Astrocyte of the spinal cord (primary cell): ENCODE measurements at places on chromosomes 3 and 15.

DNA sequence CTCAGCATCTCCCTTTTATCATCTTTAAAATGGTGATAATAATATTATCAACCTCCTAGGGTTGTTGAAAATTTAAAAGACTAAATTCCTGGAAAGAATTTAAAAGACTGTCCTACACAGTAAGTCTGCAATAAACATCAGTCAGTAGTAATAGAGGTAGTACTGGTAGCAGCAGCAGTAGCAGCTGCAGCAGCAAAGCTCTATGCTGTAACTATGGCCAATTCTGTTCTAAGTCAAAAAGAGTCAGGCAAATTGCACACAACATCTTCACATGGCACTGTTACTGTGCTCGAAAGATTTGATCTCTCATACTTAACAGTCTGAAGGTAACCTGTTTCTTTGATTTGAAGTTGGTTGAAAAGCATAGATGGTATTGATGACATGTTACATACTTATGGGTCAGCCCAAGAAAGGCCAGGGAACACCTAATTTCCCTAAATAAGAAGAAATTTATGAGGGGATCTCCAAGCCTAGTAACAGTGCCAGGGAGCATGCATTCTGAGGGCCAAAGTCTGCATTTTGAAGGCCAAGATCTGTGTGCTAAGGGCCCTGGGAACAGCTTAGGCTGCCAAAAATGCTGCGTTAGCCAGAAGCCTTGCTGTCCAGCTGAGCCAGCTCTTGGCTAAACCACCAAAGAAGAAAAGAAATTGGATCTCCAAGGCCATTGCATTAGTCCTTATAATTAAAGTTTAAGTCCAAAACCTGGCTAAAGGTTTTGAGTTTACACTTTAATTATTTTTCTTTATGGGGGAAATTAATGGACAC lies 68.2 kb downstream of the SIDT1 start:
- DNase-seq, result no peak

GRCh38 chr3:179921500-179921899 lies 115.2 kb downstream of the PEX5L start:
- DNase-seq, result no peak

DNA sequence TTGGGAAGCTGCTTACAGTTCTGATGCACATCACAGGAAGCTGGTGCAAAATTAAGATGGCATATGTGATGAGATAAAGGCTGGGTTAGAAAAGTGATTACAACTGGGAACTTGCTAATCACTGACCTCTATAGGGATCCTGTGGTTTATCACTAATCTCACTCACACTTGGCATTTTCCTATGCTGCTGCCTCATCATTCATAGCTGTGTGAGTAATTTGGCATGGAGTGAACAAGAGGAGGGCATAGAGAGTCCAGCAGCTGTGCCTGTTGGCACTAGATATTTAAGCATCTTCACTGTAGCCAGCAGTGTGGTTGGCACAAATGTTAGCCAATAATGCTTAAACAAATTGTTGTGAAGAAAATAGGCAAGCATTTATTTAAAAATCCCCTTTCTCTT lies 217.7 kb upstream of the CGNL1 start:
- DNase-seq, result peak; percentile 39

- DNase-seq, result peak; percentile 75
Observed at GRCh38 chr15:94230883-94231722, at the start of gene MCTP2. Gene MCTP2, plus strand, starts transcription at chr15:94231561. Its CDS starts 66,705 bp downstream, at chr15:94298266.

DNA sequence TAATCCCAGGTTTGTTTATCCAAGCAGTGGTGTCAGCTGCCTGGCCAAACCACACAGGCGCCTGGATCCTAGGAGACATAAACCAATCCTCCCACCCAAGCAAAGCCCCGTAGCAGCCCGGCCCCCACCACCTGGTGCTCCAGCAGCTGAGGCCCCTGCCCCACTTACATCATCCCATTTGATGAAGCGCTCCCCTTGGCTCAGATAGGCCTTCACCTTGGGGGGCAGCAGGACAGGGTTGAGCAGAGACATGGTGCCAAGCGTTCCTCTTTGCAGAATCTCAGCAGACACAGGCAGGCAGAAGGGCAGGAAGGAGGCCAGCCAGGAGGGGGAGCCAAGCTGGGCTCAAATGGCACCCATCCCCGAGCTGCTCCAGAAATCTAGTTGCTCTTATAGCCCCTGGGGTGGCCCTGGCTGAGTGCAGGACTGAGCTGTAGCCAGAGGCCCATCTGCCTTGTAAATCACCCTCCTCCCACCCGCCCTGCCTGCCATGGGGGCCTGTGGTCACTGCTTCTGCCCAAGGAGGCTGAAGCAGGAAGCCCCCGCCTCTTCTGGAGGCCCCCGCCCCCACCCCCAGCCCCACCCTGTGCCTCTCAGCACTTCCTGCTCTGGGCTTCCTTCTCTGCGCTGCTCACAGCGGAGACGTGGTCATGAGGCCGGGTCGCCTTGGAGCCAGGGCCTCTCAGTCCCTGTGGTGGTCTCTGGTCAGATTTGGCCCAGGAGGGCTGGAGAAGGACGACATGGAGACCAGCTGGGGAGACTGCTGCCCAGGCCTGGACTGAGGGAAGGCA lies at the start of gene PLCB2:
TSS of gene PLCB2 (minus strand) at position 515 of the 791 bp plus-strand sequence. CDS start at position 252, 263 bp downstream.
- DNase-seq, result no peak

- peak; percentile 82 for DNase-seq
Observed at GRCh38 chr3:147191795-147192385, 214.5 kb downstream of the ZIC4 start.

- DNase-seq, result no peak
Observed at GRCh38 chr15:78155355-78155939, 6.3 kb downstream of the IDH3A start.

DNA sequence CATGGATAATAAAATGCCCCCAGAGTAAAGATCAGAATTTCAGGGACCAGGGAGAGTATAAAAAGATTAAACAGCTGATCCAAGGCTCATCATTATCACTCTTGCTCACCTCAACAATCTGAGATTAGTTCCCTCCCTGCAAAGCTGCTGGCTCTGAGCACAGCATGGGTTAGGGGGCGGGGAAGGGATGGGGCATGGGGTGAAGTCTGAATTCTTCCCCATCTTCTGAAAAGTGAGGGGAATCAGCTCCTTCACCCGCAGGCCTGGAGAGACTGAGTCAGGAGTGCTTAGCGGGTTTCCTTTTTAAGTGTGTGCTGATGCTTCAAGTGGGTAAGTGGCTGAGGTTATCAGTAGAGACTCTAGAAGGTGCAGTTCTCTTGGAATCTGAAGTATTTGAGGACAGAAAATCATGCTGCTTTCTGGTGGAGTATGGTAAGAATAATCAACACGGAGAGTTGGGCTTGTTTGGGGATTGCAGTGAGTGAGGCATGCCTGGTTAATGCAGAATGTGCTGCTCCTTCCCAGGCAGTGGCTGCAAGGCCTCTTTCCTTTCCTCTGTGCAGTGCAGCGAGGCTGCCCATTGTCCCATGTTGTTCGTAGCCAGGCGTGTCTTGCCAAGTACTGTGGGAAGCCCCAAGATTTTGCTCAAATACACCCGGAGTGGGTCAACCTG lies 59.2 kb upstream of the TRAK1 start:
- peak; percentile 61 for DNase-seq

GRCh38 chr3:172151651-172152649 lies 112.6 kb downstream of the FNDC3B start:
- no peak for DNase-seq

DNA sequence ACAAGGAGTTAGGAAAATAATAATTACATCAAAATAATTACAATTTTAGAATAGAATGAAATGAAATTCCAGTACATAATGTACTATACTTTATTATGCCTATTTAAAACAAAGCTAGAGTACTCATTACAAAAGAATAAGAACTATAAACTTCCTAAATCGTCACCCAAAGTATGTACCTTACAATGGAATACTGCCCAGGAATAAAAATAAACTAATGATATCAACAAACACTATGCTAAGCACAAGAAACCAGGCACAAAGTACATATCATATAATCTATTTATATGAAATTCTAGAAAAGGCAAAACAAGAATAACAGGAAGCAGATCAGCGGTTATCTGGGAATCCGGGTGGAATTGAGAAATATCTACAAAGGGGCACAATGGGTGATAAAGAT lies 84.7 kb downstream of the MYO9A start:
- no peak for DNase-seq
